ENCODE measurements at places on chromosomes 11 and 22.

DNA sequence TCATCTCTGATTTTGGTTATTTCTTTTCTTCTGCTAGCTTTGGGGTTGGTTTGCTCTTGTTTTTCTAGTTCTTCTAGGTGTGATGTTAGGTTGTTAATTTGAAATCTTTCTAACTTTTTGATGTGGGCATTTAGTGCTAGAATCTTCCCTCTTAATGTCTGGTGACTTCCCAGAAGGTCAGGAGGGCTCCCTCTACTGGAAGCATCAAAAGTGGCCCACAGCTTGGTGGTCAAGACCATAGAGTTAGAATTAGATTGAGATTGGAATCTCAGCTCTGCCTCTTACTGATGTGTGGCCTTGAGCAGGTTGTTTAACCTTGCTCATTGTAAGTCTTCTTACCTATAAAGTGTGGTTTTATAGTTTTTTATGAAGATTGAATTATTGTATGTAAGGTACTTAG, 99.3 kb downstream of the FDX1 start:
- no peak for DNase-seq

GRCh38 chr22:34501366-34501965, 564.5 kb upstream of the ISX start:
- no peak for DNase-seq

- DNase-seq: no peak
These were observed 354.9 kb downstream of the JRKL start for GRCh38 chr11:96744697-96745096.

GRCh38 chr11:2142300-2142759, 3.1 kb upstream of the IGF2 start:
- no peak for DNase-seq
